NCI-H1436 treated with DMSO at 0.1 percent for 48 hours (cell line): ENCODE measurements at places on chromosomes 5 and 9.

DNA sequence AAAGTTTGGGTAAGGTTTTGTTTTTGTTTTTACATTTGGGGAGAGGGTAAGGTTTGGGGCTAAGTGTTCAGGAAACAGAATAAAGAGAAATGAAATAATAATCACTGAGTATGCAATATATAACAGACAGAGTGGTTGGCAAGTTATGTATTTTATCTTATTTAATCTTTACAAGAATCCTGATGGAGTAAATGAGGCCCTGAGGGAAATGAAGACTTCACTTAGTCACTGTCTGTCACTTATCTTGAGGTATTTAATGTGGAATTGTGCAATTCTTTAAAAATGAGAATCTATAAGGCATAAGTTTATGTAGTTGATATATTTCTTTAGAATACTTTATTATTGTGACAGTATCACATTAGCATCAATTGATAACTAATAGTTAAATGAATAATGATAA is 48.1 kb downstream of the TEK start:
- DNase-seq, result no peak

- no peak for DNase-seq
Measured at GRCh38 chr5:158958021-158958994, 141.4 kb downstream of the EBF1 start.

DNA sequence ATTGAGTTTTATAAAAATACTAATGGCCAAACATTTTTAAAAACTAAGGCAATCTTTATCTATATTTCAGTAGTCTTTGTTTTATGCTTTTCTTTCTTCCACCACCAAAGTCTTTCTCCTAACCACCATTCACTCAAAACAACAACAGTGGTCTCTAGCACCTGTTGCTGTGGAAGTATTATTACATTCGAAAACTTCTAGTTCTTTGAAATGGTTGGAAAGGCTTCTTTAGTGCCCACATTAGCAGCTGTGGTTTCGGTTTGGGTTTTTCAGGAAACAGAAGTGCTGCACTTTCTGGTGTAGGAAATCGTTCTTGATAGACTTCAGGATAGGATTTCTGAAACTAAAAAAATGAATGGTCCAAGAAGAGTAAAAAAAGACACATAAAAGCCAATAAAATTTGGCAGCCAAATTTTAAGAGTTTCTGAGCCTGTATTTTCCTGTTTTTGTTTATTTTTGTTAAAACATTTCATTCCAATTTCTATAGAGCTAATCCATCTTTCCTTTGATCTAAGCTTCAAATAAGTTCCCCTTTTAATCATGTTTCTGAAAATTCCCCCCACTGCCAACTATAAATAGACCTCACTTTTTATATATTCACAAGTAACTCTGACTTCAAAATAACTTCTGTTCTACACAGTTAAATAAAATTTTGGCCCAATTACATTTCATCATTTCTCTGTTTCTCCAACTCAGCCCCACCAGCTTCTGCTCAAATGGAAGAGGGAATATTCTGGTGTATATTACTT is 102.2 kb downstream of the DEPDC1B start:
- no peak for DNase-seq

DNA sequence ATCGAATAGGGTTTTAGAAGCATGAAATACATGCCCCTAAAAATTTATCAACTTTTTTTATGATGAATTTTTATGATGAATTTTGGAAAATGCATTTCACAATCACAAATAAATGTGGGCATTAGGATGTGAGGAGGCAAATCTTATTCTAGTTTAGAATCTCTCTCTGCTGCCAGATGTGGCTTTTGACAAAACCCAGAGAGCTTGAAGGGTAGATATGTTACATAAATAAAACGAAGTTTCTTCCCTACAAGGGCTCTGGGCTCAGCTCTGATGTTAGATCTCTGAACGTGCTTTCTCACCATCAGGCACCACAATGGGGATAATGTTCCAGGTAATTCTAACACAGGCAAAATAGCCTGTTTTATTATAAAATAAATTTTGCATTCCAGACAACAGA is 102.3 kb upstream of the ADAMTSL1 start:
- DNase-seq, result no peak

DNA sequence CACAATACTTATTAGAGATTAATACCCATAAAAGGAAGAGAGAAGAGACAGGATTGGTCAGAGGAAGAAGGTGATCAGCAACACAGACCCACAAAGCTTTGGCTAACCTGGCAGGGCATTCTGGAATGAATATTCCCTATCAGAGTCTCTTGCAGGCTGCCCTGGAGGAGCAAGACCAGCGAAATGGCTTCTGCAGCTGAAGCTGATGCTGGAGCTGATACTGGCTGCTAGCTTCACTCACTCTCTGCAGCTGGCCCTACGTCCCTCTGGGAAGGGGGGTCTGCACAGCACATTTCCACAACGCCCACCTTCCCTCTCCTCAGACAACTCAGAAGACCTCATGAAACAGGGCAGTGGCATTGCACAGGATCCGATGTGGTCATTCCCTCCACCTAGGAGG is 169.9 kb upstream of the EFNA5 start:
- no peak for DNase-seq

DNA sequence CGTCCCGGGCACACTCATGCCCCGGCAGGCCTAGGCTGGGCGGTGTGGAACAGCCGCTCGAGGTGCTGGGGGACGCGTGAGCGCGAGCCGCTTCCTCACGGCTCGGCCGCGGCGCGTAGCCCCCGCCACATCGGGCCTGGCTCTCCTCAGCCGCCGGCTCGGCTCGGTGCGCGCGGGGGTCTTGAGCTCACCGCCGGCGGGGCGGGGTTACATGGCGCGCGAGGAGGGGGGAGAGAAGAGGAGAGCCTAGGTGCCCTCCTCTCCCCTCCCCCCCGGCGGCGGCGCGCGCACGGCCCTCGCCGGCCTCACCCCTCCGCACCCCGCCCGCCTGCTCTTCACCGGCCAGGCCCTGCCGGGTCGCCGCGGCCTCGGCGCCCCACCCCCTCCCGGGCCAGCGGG is 7.7 kb downstream of the RANBP6 start:
- DNase-seq, result no peak

DNA sequence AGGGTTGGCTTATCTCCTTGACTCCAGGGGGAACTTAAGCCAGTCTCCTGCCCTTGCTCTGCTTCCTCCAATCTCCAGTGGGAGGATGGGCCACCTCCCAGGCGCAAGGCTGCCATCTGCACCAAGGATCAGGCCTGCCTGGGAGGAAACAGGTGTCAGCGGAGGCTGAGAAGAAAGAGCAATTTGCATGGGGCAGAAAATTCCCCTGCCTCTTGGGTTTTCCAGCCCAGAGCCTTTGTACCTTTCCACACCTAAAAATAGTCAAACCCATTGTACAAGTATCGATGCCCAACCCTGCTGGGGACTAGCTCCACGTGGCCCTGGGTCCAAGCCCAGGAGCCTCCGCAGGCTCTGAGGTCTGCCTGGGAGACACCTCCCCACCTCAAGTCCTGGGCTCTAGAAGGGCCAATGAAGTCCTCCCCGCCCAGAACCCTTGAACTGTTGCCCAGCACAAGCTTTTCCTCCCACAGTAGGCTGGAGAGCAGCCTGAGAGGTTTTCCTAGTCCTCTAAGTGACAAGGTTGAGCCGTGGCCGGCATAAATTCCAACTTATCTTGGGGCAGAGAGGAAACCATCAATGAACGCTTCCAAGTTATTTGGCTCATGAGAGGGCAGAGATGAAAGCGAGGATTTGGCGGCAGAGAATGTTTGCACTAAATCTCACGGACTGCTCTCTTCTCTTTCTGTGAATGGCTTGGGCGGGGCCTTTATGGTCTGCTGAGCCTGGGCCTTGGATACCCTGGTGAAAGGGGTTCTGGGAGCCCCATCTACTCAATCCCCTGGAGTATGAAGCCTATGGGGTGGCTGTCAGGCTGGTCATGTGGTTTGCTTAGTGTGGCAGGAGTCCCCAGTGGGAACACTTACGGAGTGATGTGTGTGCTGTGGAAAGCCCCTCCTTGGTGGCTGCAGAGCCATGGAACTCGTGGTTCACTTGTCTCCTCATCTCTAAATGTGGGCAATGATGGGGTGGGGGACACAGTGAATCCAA is 15.6 kb downstream of the JADE2 start:
- DNase-seq, result no peak

GRCh38 chr5:20972419-20972925 is 984.5 kb upstream of the CDH18 start:
- DNase-seq, result no peak

DNA sequence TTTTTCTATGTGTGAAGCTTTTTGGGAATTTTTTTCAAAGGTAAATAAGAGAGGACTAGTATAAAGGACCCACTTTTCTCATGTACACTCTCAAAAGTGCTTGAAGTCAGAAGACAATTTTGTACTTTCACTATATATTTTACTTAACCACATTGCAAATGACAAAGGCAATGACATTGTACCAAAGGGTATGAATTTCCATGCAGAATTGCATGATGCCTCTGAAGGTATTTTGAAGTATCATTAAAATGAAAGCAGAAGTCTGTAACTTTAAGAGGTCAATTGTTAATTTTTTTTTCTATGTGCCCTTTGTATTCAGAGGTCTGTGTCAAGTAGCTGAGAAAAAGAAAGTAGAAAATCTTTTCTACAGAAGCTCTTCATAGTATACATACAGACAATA is 84.7 kb downstream of the ST8SIA4 start:
- DNase-seq, result no peak

- no peak for DNase-seq
Measured at GRCh38 chr9:109238125-109238524, 71.1 kb upstream of the FRRS1L start.

DNA sequence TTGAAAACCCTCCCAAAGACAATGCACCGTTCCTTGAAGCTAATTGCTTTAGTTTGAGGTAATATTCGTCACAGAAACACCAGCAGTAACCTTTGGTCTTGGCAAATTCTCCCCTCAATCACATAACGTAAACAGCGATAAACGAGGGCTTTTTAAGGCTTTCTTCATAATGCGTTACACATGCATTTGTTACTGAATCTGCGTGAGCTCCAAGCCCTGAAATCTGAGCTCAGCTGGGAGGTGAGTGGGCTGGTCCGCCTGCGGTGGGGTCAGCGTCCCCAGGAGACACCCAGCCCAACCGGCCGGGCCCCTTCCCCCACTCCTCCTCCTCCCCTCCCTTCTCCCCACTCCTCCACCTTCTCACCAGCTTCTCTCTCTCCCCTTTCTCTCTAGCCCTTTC is 91.1 kb downstream of the BARX1 start:
- DNase-seq, result no peak

DNA sequence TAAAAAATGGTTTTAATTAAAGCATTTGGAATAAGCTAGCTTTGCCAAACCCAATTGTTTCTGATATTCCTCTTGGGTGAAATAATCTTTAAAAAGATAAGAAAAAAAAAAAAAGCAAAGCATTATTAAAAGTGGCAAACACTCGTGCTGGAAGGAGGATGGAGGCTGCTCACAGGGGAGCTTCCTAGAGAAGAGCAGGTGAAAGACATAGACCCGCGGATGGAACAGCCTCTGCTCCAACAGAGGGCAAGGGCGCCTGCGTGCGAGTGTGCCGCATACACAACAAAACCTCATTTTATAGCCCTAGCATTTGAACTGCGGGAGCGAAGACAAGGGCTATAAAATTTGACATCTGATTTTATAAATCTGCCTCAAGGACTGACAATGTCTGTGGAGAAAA is 33.4 kb upstream of the SLC25A51 start:
- no peak for DNase-seq

GRCh38 chr9:93610206-93610605 is 33.8 kb downstream of the PHF2 start:
- no peak for DNase-seq

GRCh38 chr9:101225271-101225670 is 159.5 kb downstream of the BAAT start:
- DNase-seq, result no peak

DNA sequence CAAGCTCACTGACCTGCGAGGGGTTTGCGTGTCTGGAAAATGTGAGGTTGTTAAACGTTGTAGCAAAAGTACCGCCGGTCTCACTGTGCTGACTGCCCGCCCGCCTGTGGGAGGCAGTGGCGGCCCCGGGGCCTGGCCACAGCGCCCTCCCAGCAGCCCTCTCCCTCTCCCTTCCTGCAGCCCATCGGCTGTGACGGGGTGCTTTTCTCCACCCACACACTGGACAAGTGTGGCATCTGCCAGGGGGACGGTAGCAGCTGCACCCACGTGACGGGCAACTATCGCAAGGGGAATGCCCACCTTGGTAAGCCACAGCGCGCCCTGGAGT is 6.2 kb downstream of the ADAMTSL2 start:
- DNase-seq, result no peak

DNA sequence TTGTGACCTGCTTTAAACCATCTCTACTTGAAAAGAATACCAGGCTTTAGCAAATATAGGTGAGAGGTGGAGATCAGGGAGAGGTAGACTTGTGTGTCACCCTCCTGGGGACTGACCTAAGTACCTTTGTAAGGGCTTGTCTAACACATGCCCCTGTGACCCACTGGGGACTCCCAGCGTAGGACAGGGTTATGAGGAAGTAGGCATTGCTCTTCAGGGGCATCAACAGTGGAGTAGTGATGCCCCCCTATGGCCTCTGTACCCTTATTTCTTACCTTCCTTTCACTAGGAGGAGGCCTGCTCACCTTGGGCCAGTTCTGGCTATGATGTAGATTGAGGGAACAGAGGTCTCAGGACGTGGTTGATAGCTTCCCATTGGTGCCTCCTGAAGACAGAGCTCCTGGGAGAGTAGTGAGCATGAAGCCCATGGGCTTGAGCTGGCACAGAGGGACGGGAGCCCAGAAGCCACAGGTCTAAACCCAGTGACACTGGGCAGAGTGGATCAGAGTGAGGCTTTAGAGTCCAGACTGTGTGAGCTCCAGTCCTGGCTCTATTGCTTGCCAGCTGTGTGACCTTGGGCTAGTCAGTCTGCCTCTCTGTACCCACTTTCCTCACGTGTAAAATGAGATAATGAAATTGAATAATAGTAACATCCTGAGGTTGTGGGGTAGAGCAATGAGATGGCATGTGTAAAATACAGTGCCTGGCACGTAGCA is 191.7 kb downstream of the AOPEP start:
- no peak for DNase-seq

GRCh38 chr5:36305571-36306326 is 4.0 kb upstream of the RANBP3L start:
- DNase-seq, result no peak

- no peak for DNase-seq
Measured at GRCh38 chr9:131255676-131256197, 20.6 kb downstream of the FAM78A start.

DNA sequence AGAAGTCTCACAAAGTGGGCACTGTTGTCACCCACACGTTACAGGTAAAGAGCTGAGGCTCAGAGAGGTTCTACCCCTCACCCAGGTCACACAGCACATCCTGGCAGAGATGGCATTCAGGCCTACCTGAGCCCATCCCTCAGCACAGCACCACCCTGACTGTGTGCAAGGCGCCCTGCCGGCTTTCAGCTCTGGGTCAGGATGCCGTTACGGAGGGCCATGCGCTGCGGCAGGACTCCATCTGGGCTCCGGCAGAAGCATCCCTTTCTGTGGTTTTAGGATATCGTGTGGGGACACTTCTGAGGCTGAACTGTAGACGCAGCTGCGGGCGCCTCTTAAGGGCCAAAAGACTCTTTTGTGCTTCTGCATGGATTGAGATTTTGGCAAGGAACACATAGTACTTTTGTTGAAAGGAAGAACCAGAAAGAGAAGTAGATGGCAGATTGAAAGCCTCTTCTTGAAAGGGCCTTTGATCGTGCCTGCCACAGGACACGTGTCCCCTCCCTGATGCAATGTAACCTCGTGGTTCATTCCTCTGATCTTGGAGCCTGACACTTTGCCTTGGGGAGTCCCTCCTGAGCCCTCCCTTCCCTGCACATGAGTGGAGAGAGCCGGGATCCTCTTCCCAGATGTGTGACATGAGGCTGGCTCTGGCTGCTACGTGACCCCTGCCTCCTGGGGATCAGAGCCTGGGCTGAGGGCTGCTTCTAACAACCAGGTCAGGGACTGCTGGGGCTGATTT is 31.3 kb downstream of the USP20 start:
- no peak for DNase-seq

GRCh38 chr9:3916984-3917383 is 382.9 kb downstream of the GLIS3 start:
- DNase-seq, result no peak
